Motor neuron (in vitro differentiated cells): ENCODE measurements at places on chromosomes 2 and 18. TPM values are rescaled to one million over a fixed set of nuclear protein-coding genes. Genes with fewer than 3 reads are reported as not detected.

The FSHR gene
- 0.10 TPM in 1 of 2 replicates, not detected in the other for total RNA-seq

The PDK1 gene
- 38.6 and 42.6 TPM in 2 replicates for total RNA-seq

The IL18RAP gene
- 0.20 and 0.32 TPM in 2 replicates for total RNA-seq

The REG1B gene
- total RNA-seq: not detected in 2 replicates

The IL1RN gene
- 1.8 TPM in 1 of 2 replicates, not detected in the other for total RNA-seq

The CAPN13 gene
- 0.09 and 0.46 TPM in 2 replicates for total RNA-seq

The GPR45 gene
- 1.1 TPM in 2 replicates for total RNA-seq
